Stomach (tissue), 19 donors: ENCODE measurements at places on chromosomes 1 and 21. TPM values are rescaled to one million over a fixed set of nuclear protein-coding genes. Genes with fewer than 3 reads are reported as not detected.

DNA sequence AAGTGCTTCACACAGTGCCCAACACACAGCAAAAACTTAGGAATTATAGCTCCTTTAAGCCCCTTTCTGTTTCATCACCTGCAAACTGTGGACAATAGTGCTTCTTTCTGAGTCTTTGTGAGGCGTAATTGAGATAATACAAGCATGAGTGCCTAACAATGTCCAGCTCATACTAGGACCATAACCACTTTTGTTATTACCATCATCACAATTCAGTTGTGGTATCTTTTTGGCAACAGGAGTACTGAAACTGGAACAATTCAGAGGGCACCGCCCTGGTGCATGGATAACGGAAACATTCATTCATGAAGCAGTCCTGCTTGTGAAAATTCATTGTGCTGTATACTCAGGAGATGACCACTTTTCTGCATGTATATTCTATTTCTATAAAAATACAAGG is 18.2 kb downstream of the DNAJC11 start:
- no peak for DNase-seq

- peak; percentile 12 for DNase-seq
Observed at GRCh38 chr1:99728494-99729235, 37.8 kb downstream of the FRRS1 start.

- no peak for DNase-seq
Observed at GRCh38 chr1:169906938-169907337, 13.2 kb upstream of the SCYL3 start.

GPR153 gene
- total RNA-seq, result 1.8 TPM

GRCh38 chr1:166876540-166876838 is 425 bp upstream of the TADA1 start:
- no peak for DNase-seq

DNA sequence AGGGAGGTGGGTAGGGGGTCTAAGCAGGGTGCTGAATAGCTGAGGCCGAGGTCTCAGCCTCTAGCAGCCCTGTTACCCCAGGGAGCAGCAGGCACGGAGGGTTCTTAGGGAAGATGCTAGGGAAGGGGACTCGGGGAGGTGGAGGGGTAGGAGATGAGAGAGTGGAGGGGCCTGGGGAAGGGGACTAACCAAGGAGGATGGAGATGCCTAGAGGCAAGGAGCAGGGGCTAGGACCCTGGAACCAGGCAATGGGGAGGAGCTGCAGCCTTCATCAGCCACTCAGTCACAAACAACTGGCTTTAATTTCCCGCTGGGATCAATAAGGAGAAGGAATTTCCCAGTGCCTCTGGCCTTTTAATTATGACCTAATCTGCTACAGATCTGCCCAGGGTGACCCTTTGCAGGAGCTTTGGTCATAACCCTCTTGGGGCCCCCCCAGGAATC is 2.9 kb upstream of the CRABP2 start:
- peak; percentile 30 for DNase-seq

ANKRD65 gene
- total RNA-seq, result 0.89 TPM

PLEKHA6 gene
- 20.9 TPM for total RNA-seq

CENPS gene
- 1.8 TPM for total RNA-seq

SPRR2E gene
- total RNA-seq, result 54.8 TPM

LIN28A gene
- not detected for total RNA-seq

- DNase-seq, result no peak
Observed at GRCh38 chr1:196295766-196296165, 312.5 kb downstream of the KCNT2 start.

- peak; percentile 82 for DNase-seq
Observed at GRCh38 chr1:160907976-160908375, 23.0 kb upstream of the ITLN1 start.

GRCh38 chr1:119373465-119373864 is 4.9 kb downstream of the HAO2 start:
- DNase-seq, result no peak

TACSTD2 gene
- 12.1 TPM for total RNA-seq

GRCh38 chr1:46961066-46961758 is 19.9 kb upstream of the CYP4A11 start:
- DNase-seq, result no peak

DNA sequence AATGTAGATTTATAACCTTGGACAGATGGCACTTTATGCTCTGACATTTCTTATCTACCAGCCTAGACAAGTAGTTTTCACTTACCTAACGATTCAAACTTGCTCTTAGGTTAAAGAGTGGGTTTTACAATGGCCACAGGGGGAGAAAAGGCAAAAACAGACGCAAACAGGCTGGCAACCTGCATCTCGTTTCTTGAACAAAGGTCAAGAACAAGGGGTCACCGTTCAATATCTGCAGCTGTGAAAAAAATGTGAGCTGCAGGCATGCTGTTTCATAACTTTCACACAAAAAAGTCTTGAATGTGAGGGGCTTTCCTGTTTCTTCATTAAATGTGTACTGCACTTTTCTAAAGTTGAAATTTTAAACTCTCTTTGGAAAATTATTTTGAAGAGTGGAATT is 49.4 kb downstream of the SYDE2 start:
- DNase-seq, result no peak

DNA sequence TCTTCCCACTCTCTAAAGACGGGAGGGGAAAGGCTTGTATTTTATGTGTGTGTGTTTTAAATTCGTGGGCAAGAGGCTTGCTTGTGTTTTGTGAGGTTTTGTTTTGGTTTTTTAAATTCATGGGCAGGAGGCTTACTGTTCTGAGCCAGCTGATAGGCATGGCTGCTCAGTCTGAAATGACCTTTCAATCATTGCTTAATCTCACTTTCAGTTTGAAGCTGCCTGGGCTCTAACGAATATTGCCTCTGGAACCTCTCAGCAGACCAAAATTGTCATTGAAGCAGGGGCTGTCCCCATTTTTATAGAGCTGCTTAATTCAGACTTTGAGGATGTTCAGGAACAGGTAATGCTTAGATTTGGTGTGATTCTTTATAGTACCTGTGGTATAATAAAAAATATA is 20.3 kb upstream of the TXLNA start:
- DNase-seq, result no peak

GRCh38 chr1:218339267-218339831 is 5.8 kb upstream of the TGFB2 start:
- peak; percentile 69 for DNase-seq

S100A6 gene
- total RNA-seq, result 680 TPM

GRCh38 chr21:42171091-42172053 is 47.6 kb upstream of the ABCG1 start:
- DNase-seq, result peak; percentile 91

DNA sequence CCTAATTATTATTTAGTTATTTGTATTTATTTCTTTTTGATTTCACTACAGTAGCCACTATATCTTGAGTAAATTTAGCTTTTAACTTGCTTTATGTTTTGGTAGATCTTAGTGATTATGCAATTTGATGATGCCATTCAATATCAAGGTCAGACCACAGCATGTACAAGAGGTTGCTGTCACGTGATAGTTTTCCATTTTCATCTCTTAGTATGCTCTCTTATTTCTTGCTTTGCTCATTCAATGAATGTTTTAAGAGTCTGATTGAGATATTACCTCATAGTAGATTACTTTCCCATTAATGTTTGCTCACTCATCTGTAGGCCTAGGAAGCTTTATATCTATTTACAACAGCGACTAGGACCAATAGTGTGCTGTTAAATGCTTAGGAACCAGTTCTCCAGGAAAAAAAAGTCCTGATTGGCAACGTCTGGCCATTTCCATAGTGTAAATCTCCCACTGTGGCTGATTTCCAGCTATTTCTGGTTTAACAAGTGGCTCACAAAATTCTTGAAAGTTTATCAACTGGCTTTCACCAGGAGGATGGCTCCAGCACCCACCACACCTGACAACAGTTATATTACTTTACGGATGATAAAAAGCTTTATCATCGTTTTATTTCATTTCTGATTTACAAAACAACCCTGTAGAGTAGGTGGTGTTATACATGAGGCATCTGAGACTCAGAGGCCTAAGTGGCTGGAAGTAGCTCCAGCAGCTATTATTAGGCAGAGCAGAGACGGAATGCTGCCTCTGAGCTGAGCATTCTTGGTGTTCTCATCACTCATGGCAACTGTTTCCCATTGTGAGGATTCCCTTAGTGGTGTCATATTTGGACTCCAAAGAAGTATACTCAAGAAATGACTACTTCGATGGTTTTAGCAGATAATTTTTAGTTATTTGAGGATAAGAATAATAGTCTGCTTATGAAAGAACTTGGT is 235.2 kb downstream of the DISC1 start:
- DNase-seq, result no peak

GRCh38 chr1:40372658-40373322 is 737 bp upstream of the SMAP2 start:
- DNase-seq, result no peak

- no peak for DNase-seq
Observed at GRCh38 chr1:97138515-97139032, 417.0 kb downstream of the PTBP2 start.

- DNase-seq, result no peak
Observed at GRCh38 chr1:227792216-227793078, 23.0 kb upstream of the PRSS38 start.

GRCh38 chr1:233908092-233908491 is 3.6 kb downstream of the SLC35F3 start:
- DNase-seq, result no peak

ZYG11B gene
- total RNA-seq, result 56.9 TPM

DNA sequence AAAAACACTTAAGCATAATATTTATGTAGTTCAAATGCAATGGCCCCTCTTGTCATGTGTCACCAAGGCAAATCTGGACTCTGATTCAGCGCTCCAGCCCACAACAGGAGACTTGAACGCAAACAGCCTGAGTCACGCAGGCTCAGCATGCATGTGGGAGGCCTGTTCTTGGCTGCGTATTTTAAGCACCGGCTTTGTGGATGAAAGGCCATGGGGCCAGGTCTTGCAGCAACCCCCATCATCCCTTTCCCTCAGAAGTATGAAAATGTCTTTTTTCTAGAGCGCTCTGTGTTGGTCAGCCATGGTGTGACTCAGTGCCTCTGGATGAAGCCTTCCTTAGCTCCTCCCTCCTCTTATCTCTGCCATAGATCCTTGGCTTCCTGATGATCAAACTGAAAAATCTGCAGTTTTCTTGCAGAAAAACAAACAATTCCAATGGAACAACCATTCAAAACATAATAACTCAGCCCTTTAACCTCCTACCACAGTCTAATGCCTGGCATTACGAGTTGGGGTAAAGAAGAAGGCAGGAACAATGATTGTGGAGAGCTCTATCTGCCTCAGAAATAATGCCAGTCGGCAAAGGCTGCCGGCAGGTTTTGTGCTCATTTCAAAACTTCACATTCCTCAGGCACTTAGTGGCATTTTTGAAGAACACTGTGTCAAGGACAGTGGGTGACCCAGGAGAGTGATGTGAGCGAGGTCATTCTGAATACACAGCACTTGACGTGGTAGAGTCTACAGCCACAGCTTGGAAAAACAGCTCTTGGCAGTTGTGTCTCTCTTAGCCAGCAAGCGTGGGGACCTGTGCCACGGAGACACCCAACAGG is 167.5 kb downstream of the CLIC6 start:
- peak; percentile 76 for DNase-seq

- DNase-seq, result no peak
Observed at GRCh38 chr1:24599265-24599664, 43.4 kb downstream of the NCMAP start.

DNA sequence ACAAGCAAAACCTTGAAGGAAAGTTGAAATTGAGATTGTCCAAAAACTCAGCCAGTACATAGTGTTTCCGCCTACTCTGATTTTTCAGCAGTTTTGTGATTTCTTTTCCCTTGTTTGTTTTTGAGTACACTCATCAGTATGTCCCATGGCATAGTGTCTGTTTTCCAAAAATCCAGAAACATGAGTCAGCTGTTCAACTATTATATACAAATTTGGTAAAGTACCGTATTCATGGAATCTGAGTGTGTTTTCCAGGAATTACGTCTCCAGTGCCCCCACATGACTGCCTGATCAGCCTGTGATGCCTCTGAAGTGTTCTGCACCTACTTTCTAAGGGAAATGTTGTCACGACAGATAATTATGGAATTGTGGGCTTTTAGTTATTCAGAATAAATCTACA is 186.8 kb downstream of the LTN1 start:
- no peak for DNase-seq

OR1C1 gene
- not detected for total RNA-seq

GRCh38 chr1:6962478-6962995 is 177.3 kb downstream of the CAMTA1 start:
- DNase-seq, result peak; percentile 31

DNA sequence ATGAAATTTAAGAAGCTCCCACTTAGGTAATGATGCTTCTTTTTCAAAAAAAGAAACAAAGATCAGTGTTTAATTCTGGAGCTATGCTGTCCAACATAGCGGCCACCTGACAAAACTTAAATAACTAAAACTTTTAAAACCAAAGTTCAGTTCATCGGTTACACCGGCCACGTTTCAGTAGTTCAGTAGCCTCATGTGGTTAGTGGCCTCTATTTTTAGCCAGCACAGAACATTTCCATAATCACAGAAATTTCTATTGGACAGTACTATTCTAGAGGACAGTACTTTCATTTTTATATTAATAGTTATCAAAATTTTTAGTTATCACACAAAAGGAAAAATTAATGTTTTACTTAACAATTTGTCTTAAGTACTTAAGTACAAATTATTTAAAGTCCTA is 141.0 kb downstream of the USP25 start:
- no peak for DNase-seq

DNA sequence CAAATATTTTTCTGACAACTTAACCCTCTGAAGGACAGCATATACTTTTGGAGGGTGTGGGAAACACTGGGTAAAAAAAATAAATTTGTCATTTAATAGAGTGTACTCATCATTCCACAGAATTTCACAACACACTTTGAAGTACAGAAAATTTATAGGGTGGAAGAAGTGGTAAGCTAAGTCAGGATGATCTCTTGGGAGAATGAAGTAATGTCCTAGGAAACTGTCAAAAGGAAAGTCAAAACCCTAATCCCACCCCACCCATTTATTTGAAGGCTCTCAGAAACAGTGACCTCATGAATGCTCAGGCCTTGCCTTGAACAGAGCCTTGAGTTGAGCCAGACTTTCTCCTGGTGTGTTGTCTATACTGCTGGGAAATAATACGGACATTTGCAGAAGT is 7.3 kb upstream of the UAP1 start:
- no peak for DNase-seq

DNA sequence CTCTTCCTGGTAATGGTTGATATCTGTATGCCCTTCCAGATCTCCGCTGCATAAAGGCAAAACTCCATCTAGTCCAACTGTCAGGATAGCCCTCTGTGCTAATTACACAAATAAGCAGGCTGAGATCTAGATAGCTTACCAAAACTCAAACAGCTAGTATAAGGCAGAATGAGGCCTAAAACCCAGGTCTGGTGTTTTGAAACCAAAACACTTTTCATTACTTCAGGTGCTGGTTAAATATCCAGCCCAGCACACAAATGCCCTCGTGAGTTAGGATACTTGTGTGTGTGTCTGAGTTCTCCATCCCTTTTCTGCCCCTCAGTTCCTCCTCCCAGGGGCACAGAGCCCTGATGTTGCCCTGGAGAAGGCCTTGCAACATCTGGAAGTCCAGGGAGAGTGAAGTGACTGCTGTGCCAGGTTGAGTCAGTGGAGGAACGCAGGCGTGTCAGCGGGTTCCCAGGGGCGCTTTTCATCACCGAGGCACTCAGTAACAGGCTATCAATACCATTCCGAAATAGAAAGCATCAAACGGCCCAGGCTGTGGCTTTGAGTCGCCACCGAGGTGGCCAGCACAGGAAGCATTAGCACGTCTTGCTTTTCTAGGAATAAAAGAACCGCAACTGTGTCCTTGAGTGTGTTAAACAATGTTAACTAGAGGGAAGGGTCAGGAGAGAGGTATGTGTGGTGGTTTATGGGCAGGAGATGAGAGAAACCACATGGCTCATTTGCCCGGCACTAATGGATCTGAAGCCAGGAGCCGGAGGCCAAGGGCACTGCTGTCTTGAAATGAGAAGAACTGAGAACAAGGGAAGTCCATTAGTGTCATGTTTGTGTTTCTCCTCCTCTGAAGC is 90.7 kb upstream of the WLS start:
- peak; percentile 33 for DNase-seq

GRCh38 chr1:60390593-60391282 is 317.2 kb upstream of the C1orf87 start:
- DNase-seq, result no peak
